ENCODE measurements at places on chromosomes 1 and 21.

DNA sequence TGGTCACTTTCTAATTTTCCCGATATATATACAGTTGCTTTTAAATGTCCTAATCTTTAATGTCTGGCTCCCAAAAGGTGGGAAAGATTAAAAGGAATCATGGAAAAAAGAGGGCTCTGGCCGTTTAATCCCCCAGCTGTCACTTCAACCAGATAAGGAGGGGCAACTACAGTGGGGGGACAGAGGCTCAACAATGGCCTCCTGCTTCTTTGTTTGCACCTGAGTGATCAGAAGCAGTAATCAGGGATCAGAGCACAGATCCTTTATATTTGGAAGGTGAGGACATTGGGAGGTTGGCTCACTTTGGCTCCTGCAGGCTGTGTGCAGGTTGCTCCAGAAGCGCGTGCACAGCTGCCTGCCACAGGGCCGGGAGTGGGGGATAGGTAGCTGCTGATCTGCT is 212.8 kb downstream of the FMN2 start:
- no peak for DNase-seq

DNA sequence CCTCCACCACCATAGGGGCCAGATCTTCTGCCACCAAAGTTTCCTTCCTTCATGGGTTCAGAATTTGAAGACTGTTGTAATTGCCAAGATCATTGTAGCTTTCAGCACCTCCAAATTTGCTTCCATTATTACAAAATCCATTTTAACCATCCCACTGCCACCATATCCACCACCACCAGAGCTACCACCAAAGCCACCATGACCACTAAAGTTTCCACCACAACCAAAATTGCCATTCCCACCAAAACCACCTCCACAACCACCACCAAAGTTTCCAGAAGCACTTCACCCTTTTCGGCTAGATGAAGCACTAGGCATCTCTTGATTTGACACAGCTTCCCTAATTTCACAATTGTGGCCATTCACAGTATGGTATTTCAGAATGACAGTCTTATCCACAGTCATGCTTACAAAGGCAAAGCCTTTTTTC is 45.2 kb downstream of the SLC30A7 start:
- no peak for DNase-seq

DNA sequence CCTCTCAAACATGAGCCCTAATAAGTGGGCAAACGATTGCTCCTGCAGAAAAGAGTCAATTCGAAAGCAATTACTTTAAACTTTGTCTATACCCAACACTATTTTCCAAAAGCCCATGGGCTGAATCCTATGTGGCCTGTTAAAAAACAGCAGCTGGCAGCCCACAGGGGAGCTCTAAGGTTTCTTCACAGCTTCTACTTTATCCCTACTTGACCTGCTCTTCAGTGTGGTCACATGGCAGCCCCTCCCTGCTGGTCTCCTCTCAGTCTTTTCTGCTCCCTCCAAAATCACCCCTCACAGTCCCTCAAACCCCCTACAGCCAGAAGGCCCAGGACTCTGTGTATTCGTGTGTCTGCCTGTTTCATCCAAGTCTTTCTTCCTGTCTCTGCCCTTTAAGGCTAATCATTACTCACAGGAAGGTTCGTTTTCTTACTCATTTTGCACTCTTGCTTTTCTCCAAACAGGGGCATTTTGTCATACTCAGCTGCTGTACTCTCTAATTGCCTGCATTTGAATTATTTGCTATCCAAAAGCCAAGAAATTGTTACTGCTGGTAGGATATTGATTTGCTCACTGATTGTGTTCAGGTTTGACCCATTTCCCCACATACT is 62.4 kb upstream of the FAM3B start:
- no peak for DNase-seq

- no peak for DNase-seq
Measured at GRCh38 chr1:175043824-175044223, 20.6 kb upstream of the MRPS14 start.

- DNase-seq = no peak
Measured at GRCh38 chr21:44708213-44708865, 3.0 kb downstream of the TSPEAR start.

GRCh38 chr1:74504933-74505512 is 7.4 kb downstream of the LRRC53 start:
- no peak for DNase-seq

DNA sequence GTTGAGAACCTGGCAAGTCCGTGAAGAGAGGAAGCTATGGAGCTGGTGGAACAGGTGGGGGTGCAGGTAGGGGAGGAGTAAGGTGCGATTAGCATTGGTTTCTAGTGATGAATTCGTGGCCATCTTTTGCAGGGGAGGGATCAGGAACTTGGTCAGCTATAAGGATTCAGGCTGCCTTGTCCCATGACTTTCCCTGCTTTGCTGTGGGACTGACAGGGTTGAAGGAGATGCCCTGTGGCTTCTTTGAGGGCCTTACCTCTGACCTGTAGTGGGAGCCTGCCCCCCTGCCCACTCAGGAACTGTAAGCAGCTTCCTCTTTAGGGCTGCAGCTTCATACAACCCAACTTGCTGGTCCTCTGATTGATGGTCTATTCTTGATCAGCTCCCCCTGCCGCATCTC is 84.7 kb upstream of the CD34 start:
- no peak for DNase-seq

- DNase-seq = no peak
Measured at GRCh38 chr1:203521812-203522211, 27.9 kb downstream of the OPTC start.

GRCh38 chr1:27562021-27562420 is 41.9 kb downstream of the AHDC1 start:
- DNase-seq = no peak

DNA sequence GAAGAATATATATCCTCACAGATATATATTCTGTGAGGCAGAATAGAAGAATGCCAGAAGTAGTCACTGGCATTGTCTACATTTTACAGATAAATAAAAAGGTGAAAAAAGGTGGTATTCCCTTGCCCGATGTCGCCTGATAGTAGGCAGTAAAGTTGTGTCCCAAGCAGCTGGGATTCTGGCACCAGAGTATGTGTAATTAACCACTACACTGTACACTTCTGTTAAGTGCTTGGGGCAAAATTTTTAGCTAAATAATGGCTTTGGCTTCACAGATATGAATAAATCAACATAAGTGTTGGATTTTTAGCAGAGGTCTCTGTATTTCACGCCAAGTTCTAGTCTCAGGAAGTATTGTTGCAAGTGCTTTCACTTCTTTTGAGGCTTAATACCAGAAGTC is 13.3 kb upstream of the CASQ2 start:
- no peak for DNase-seq

DNA sequence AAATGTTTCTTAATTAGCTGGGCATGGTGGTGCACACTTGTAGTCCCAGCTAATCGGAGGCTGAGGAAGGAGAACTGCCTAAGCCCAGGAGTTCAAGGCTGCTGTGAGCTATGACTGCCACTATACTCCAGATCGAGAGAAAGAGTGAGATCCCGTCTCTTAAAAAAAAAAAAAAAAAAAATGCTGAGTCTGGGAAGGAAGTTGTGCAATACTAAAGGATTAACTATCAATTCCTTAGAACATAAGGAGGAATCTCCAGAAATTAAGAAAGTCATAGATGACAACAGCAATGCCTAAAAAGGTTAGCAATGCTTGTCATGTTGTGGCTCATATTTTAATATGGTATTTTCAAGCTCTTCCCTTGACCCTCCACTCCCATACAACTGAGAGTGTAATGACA is 5.3 kb downstream of the LUZP1 start:
- no peak for DNase-seq

GRCh38 chr1:114150016-114150415 is 3.7 kb downstream of the SYT6 start:
- DNase-seq = no peak

DNA sequence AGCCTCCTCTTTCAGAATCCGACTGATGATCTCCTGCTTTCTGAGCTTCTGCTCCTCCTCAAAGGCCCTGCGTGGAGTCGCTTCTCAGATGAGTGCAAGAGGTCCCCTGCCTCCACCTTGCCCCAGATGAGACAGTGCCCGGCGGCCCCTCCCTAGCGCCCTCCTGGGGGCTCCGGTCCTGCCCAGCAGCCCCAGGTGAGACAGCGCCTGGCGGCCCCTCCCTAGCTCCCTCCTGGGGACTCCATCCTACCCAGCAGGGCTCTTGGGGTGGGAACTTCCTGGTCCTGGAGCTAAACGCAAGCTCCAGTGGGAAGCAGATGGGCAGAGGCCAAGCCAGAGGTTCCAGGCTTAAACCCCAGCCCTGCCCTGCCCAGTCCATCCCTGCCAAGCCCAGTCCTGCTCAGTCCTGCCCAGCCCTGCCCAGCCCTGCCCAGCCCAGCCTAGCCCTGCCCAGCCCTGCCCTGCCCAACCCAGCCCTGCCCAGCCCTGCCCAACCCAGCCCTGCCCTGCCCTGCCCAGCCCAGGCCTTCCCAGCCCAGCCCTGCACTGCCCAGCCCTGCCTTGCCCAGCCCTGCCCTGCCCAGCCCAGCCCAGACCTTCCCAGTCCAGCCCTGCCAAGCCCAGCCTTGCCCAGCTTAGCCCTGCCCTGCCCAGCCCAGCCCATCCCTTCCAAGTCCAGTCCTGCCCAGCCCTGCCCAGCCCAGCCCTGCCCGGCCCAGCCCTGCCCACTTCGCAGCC is 34.6 kb downstream of the CFAP74 start:
- no peak for DNase-seq

- no peak for DNase-seq
Measured at GRCh38 chr1:108199201-108199691, 897 bp downstream of the SLC25A24 start.

- DNase-seq = no peak
Measured at GRCh38 chr1:215005656-215006345, 76.7 kb upstream of the KCNK2 start.

GRCh38 chr1:19232524-19232846 is 18.8 kb downstream of the EMC1 start:
- no peak for DNase-seq

DNA sequence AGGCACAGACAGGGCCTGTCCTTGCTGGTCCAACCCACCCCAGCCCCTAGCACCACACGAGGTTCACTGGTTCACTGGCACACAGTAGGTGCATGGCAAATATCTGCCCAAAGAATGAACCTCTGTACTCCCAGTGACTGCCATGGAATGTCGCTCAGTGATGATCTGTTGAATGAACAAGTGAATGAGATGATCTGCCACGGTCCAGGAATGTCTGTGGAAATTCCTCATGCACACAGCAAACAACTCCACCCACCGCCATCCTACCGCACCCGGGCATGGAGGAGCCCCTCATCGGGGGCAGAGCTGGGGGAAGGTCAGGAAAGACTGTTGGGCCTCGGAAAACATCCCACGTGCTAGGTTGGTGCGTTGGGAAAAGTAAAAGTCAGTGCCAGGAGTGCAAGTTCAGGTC is 1.7 kb downstream of the HSPG2 start:
- DNase-seq = no peak

DNA sequence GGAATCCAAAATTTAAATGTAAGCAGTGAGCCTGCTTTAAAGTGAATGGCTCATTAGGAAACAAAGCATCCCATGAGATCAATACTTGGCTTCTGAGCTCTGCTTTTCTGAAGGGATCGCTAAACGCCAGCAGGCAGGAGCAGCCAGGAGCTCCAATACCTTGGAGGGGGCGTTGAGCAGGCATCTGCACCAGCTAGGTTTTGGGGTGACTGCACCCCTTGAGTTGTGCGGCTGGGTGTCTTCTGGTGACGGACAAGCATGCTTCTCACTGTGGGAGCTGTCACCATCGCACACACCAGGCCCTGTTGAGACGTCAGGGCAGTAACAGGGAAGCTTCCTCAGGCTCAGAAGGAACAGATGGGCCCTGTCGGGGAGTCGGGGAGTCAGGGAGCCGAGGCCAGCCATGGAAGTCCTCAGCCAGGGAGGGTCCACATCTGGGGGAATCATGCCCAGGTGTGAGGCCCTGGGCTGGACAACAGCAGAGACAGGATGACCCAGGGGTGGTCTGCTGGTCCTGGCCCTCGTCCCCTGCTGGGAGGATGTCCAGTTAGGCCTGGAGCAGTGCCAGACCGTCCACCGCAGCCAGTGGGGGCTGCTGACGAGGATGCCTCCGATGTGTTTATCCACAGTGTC is 57.9 kb upstream of the ADARB1 start:
- DNase-seq = no peak

GRCh38 chr1:212410231-212410820 is 4.4 kb downstream of the PACC1 start:
- DNase-seq = no peak

DNA sequence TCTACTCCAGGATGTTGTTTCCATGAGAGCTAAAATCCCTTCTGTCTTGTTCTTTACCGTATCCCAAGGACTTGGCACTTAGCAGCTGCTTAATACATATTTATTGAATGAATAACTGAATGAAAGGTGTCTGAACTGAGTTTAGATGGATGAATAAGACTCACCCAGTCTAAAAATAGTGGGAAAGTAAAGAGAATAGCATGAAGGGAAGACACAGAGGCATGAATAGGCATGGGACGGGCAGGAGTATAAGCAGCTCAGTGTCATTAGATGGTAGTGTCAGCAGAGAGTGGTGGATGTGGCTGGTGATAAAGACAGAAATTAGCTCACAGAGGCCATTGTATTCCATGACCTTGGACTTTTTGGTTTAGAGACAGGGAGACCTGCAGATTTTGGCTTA is 9.2 kb downstream of the IL12RB2 start:
- DNase-seq = no peak

- no peak for DNase-seq
Measured at GRCh38 chr1:221035662-221036153, 156.5 kb downstream of the HLX start.

DNA sequence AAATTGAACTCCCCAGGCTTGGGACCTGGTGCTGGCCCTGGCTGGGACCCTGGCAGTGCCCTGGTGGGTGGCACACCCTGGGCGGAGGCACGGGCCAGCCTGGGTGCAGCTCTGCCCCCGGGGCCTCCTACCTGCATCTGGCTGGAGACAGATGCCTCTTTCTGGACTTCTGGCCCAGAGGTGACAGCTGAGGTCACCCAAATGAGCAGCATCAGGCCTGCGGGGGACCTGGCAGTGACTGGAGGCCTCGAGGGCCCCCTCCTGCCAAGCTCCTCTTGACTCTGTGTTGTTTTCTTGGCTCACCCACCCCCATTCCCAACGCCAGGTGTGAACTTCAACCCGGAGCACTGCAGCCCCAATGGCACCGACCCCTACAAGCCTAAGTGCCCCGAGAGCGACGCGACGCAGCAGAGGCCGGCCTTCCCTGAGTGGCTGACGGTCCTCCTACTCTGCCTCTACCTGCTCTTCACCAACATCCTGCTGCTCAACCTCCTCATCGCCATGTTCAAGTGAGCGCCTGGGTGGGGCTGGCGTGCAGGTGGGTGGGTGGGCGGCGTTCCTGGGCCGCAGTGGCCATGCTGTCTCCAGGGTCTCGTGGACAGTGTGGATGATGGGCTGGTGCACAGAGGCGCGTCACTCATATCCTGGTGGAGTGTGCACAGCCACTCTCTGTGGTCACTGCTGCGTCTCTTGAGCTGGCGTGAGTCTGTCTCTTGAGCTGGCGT is 41.6 kb upstream of the LRRC3 start:
- DNase-seq = no peak

- no peak for DNase-seq
Measured at GRCh38 chr1:114134518-114134917, 19.2 kb downstream of the SYT6 start.

GRCh38 chr1:119550381-119550780 is 43.4 kb downstream of the HSD3B1 start:
- DNase-seq = no peak
